ENCODE measurements at places on chromosomes 2 and 18.

GRCh38 chr2:65320042-65320725, 92.6 kb downstream of the ACTR2 start:
- DNase-seq, result peak; percentile 43

GRCh38 chr18:916562-916961, 11.9 kb downstream of the ADCYAP1 start:
- DNase-seq, result no peak

GRCh38 chr18:48569915-48570264, 31.1 kb downstream of the CTIF start:
- no peak for DNase-seq

DNA sequence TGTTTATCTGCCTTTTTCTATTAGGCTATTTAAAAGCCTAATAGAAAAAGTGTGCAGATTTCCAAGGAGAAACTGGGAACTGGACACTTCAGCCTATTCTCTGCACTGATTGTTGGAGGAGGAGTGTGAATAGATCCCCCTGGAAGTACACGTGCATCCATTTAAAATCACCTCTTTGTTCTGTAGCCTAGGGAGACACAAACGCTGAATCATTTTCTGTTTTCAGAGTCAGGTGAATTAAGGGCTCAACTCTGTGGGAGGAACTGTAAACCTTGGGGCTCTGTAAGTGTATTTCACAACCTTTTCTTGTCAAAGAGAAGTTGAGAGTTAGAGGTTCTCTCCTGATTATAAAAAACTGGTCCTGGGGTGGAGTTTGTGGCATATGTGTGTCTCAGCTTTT, 159.7 kb downstream of the SPAG16 start:
- no peak for DNase-seq

GRCh38 chr2:49978341-49978740, 824.0 kb upstream of the FSHR start:
- DNase-seq, result no peak

DNA sequence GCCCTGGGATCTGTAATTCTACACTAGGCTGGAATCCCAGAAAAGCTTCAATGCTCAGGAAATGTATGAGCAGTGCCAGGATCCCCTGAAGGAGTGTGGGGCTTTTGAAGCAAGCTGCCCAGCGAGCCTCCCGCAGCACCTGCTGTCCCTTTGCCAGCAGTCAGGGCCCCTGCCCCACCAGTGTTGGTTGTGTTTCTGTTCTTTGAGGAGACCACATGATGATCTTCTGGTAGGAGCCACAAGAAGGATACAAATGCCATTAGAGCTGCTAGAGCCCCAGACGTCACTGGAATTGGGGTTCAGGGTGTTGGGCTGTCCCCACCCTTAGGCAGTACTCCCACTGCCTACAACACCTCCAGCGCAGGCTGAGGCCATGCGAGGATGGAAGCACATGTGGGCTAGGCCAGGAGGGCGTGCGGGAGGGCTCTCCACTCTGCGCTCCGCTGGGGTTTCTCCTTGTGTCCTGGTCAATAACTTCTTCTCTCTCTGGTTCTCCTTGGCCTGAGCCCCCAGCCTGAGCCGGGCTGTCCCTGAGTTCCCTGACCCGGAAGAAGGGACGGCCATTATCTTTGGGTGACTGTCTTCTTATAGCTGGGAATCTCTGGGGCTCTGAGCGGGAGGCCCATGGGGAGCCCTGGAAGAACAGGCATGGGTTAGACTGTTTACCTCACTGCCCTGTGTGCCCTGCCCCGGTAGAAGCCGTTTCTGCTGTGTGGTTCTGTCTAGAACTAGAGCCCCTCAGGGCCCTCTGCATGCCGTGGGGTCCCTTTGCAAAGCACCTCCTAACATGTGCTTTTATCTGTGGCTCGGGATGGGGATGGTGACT, 73.9 kb downstream of the LRRFIP1 start:
- peak; percentile 58 for DNase-seq

DNA sequence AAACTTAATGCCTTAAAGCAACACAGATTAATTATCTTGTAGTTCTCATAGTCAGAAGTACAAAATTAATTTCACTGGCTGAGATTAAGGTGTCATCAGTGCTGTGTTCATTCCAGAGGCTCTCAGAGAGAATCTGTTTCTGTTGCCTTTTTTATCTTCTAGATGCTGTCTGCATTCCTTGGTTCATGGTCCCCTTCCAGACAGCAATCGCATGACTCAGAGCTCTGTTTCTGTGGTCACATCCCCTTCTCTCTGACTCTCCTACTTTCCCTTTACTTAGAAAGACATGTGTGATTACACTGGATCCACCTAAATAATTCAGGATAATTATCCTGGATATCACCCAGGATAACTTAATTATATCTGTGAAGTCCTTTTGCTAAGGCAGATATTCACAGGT, 148.6 kb downstream of the MAIP1 start:
- DNase-seq, result no peak

DNA sequence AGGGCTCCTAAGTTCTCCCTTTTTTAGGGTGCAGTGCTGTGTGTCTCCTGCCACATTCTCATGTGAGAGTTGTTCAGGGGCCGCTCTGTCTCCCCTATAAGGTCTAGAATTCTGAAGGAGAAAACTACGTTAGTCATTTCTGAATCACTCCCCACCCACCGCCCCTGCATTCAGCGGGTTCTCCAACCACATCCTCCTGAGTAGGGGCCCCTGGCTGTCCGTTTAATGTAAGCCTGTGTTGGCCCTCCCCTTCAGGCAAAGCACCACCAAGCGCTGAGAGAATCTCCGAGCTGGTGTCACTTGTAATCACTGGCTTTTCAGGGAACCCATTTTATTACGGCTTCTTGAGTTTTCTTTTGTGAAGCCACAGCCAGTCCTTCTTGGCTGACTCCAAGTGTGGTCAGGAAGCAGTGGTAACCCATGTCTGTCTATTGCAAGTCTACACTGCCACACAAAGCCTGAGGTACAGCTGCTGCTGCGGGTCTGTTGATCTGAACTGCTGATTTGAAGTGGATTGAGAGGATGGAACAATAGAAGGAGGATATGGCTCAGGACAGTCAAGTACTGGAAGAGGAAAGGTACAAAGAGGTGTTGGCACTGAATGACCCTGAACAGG, 16.9 kb downstream of the LCT start:
- DNase-seq, result peak; percentile 84

- DNase-seq, result no peak
Measured at GRCh38 chr18:31617031-31617717, 25.5 kb downstream of the TTR start.

GRCh38 chr18:68667121-68667520, 47.8 kb downstream of the TMX3 start:
- no peak for DNase-seq

DNA sequence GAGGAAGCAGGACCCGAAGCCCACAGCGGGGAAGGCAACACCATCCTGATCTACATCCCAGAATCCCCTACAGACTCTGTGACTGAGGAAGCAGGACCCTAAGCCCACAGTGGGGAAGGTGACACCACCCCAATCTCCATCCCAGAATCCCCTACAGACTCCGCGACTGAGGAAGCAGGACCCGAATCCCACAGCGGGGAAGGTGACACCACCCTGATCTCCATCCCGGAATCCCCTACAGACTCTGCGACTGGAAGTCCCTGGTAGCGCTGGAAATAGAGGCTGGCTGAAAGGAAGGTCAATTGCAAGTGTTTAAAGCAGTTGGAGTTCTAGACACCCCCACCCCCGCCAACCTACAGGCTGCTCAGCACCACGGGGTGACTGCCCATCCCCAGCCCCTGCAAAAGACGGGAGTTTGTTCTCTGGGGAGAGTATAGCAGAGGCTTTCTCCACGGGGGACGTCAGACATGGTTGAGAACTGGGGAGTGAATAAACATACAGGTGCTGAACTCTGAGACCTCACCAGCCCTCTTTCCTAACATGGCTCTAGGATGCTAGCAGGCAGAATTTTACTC, 21.0 kb downstream of the CIB4 start:
- DNase-seq, result no peak

- no peak for DNase-seq
Measured at GRCh38 chr2:209533391-209533790, 109.5 kb downstream of the MAP2 start.

DNA sequence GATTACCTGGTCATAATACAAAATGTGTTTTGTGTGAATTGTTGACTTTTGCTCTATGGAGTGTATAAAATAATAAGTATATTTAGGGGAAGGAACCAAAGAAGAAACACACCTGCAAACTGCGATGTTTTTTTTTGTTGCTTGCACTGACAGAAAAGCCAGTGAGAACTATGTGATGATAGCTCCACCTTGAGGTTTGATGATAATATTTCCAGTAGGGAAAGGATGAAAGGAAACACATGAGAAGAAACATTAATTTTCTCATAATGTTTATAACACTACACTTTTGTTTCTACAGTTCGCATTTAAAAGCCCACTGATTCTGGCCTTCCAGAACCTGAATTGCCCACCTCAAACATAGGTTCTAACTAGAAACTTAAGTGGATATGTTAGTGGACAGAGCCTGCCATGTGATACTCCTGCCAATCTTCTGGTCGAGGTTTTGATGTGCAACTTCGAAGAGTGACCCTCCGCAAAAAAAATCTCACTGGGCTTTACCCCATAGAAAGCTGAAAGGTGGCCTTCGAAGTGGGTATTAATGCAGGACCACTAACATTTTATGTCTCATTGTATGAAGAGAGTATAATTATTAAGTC, 476.4 kb upstream of the SPHKAP start:
- DNase-seq, result no peak

DNA sequence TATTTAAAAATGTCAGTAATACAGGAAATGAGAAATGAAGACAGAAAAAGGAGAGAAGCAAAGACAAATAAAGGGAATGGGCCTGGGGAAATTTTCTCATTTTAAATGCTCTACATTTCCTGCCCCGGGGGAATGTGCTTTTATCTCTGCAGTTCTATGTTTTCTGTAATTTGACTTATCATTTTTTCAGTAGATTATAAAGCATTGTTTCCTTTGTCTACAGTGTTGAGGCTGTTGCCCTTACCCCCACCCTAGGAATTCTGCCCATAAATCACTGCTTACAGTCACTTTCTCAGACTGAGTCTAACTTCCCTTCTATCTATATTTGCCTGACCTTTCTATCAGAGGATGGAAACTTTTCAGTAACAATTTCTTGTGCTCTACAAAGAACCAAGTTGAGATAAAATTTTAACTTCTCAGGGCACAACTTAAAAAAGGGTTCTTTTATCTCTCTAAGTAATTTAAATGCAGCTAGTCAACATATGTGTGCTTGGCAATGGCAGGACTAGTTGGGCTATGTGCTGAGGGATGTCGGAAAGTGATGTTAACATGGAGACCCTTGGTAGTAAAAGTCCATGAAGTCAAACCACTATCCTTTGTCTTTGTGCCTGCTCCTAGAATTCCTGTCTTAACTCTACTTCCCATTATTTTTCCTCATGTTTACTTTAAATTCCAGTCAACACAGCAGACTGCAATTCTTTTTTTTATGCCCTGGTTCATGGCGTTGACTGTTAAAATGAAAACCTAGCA, 146.5 kb upstream of the MMADHC start:
- no peak for DNase-seq
